ENCODE measurements at places on chromosomes 3 and 15. TPM values are rescaled to one million over a fixed set of nuclear protein-coding genes. Genes with fewer than 3 reads are reported as not detected.

ECT2 gene
- polyA plus RNA-seq: 96.5 TPM

FBXW12 gene
- polyA plus RNA-seq: not detected

MLF1 gene
- polyA plus RNA-seq: 12.6 TPM

TRPC1 gene
- 11.8 TPM for polyA plus RNA-seq

SHISA5 gene
- 87.5 TPM for polyA plus RNA-seq

GABRA5 gene
- polyA plus RNA-seq: 79.8 TPM

TFRC gene
- polyA plus RNA-seq: 132 TPM

NAALADL2 gene
- polyA plus RNA-seq: 0.08 TPM

Measured in A549 (cell line).